Mesothelial cell of epicardium (in vitro differentiated cells): ENCODE measurements at places on chromosomes 5 and 9.

- no peak for DNase-seq
Measured at GRCh38 chr9:132609184-132609583, 26.8 kb downstream of the BARHL1 start.

GRCh38 chr9:116471093-116471906 is 215.8 kb upstream of the TRIM32 start:
- DNase-seq = peak; percentile 65

GRCh38 chr9:96447406-96447805 is 2.6 kb upstream of the HABP4 start:
- no peak for DNase-seq

- DNase-seq = no peak
Measured at GRCh38 chr9:101126556-101126955, 98.0 kb downstream of the PLPPR1 start.

GRCh38 chr5:130400091-130400490 is 495.8 kb downstream of the CHSY3 start:
- no peak for DNase-seq

DNA sequence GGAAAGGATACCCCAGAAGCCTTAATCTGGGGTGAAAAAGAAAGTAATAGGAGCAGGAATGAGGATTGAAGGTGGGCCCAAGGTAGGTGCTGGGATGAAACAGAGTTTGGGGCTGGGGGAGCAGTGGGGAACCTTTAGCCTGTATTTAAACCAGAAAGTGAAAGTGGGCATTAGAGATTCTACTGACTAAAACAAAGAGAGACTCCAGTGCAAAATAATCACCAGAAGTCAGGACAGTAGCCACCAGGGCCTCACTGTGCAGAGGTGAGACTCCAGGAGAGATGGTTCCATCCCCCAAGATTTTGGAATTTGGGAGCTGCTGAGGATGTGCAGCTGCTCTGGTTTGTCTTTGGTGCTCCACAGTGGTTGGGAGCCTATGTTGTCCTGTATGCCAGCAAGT is 13.1 kb downstream of the DNAJB5 start:
- DNase-seq = no peak

- DNase-seq = no peak
Measured at GRCh38 chr9:86022687-86023266, 76.6 kb downstream of the GOLM1 start.

- no peak for DNase-seq
Measured at GRCh38 chr5:134432174-134432573, 20.5 kb upstream of the CDKN2AIPNL start.

DNA sequence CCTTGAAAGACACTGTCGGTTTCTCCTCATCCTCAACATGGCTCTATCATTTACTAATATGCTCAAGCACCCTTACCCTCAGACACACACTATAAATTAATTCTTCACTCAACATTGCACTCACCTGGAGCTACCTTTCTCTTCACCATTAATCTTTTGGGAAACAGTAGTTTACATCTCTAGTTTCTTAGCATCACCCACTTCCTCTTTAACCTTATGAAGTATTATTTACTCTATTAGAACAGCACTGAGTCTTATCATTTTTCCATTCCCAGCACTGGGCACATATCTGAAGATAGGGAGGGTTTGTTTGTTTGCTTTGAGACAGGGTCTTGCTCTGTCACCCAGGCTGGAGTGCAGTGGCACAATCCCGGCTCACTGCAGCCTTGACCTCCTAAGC is 213.5 kb downstream of the SMARCA2 start:
- no peak for DNase-seq

- DNase-seq = no peak
Measured at GRCh38 chr9:127658428-127658827, 46.4 kb downstream of the STXBP1 start.
